ENCODE measurements at places on chromosomes 7 and 10. TPM values are rescaled to one million over a fixed set of nuclear protein-coding genes. Genes with fewer than 3 reads are reported as not detected.
A peak's percentile ranks its signal among the peaks of the same experiment; 100 is the strongest.

TMEM229A gene
- total RNA-seq, result not detected

SHTN1 gene
- 1.4 TPM for total RNA-seq

BHLHA15 gene
- total RNA-seq, result not detected

TRUB1 gene
- total RNA-seq, result 26.1 TPM

PROSER2 gene
- total RNA-seq, result 1.4 TPM

- DNase-seq, result no peak
Observed at GRCh38 chr7:134509010-134509409, 18.4 kb upstream of the AKR1B10 start.

- peak; percentile 85 for DNase-seq
Observed at GRCh38 chr10:79452174-79452611, 6.8 kb upstream of the ZCCHC24 start.

DNA sequence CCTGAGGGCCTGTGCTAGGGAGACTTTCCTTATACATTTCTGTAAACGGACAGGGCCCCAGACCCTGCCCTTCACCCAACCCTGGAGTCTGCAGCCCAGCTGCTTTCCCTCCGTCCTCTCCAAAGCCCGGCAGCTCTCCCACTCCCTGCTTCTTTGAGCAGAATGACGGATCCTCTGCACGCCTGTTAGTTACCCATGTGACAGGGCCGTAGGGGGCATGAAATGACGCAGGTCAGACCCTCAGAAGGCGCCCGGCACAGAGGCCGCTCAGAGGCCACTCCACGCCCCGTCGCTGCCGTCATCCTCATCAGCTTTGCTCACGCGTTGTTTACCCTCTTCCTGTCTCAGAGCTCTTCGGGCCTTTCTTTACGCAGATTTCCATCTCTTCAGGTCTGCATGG, 60.2 kb upstream of the MKRN1 start:
- DNase-seq, result no peak

DNA sequence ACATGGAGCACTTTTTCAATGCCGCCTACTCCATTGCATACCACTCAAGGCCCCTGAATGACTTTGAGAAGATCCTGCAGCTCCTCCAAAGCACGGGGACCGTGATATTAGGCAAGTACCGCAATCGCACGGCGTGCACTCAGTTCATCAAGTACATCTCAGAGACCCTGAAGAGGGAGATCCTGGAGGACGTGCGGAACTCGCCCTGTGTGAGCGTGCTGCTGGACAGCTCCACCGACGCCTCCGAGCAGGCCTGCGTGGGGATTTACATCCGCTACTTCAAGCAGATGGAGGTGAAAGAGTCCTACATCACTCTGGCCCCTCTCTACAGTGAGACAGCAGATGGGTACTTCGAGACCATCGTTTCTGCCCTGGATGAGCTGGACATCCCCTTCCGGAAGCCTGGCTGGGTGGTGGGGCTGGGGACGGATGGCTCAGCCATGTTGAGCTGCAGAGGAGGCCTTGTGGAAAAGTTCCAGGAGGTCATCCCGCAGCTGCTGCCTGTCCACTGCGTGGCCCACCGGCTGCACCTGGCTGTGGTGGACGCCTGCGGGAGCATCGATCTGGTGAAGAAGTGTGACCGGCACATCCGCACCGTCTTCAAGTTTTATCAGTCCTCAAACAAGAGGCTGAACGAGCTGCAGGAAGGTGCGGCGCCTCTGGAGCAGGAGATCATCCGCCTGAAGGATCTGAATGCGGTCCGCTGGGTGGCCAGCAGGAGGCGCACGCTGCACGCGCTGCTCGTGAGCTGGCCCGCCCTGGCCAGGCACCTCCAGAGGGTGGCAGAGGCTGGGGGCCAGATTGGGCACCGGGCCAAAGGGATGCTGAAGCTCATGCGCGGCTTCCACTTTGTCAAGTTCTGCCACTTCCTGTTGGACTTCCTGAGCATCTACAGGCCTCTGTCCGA, 12.7 kb upstream of the ATP6V0E2 start:
- DNase-seq, result no peak
